ENCODE measurements at places on chromosomes 11 and 22.

DNA sequence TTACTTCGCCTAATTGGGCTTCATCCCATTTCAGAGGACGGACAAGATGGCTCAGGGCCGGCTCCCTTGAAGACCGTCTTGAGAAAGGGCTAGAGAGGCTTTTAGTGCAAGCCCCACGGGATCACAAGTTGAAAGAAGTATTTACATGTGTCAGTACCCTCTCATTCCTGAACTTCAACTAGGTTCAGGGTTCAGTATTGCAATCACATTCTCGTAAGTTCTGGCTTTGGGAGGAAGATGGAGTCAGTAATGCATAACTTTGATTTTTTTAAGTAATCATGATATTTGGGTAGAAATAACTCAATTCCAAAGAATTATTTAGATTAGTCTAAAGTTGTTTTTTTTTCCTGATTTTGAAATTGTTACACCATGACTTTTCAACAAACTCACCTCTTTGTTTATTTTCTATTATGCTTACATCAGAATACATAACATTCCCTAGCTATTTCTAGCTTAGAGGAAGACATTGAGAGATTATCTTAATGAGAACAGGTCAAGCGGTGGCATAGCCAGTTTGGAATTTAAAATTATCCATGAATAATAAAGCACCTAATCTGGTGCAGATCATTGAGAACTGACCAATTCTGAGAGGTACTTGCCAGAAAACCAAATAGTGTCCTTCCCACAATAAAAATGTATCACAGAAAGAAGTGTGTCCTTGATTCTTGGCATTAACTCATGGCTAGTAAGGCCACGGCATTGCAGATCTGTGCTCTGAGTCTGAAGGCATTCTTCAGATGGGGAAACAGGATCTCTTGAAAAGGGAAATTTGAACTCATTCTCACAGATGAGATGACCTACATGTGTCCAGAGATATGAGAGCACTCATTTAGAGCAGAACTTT is 92.1 kb upstream of the BLID start:
- no peak for DNase-seq

- no peak for DNase-seq
Observed at GRCh38 chr22:49513358-49513851, 314.3 kb downstream of the BRD1 start.

GRCh38 chr11:70078781-70079616 is 882 bp downstream of the ANO1 start:
- no peak for DNase-seq

DNA sequence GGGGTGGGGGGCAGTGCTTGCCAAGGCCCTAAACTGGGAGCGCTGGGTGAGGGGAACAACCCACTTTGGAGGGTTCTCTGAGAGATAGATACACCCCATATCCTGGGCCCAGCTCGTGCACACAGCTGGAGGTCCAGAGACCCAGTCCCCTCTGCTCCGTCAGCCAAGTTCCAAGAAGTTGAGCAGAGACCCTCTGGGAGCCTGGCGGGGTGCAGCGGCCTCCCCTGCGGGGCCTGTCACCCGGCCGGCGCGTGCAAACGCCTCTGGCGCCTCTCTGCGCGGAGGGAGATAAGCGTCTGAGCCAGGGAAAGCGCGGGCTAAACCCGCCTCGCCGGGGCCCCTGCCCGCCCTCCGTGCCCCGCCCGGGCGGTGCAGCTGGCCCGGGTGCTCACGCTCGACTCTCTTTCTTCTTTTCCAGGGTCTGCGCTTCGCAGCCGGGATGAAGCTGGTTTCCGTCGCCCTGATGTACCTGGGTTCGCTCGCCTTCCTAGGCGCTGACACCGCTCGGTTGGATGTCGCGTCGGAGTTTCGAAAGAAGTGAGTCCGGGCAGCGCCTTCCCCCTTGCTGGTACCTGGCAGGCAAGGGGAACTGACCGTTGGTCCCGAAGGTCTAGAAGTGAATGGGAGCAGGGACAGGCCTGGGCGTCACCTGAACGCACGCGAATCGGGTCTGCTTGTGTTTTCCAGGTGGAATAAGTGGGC is 540 bp downstream of the ADM start:
- peak; percentile 71 for DNase-seq

- DNase-seq, result peak; percentile 95
Observed at GRCh38 chr11:111417766-111418435, 38.8 kb upstream of the POU2AF1 start.

GRCh38 chr11:73308003-73308960 is at the start of gene ARHGEF17:
ARHGEF17 (plus strand) TSS chr11:73308276; CDS start chr11:73308639, 363 bp downstream.
- peak; percentile 95 for DNase-seq

DNA sequence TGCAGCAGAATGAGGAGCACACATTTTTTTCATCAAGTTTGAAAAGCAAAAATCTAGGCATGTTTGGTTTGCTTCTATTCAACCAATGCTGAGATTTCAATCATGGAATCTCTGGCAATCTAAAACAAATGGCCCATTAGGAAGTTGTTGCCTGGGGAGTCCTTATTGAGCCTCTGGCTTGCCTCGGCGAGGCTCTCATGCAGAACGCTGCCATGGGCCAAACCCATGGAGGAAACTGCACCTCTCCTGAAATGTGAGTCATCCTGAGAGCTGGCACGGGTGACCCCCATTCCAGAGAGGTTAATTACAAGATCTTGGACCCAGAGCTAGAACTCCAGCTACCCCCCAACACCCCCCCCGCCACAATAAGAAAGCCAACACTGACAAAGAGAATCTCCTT is 80.7 kb downstream of the MN1 start:
- no peak for DNase-seq

GRCh38 chr22:30782613-30783012 is 87.9 kb downstream of the OSBP2 start:
- no peak for DNase-seq

- no peak for DNase-seq
Observed at GRCh38 chr11:131976021-131976420, 605.6 kb downstream of the NTM start.

DNA sequence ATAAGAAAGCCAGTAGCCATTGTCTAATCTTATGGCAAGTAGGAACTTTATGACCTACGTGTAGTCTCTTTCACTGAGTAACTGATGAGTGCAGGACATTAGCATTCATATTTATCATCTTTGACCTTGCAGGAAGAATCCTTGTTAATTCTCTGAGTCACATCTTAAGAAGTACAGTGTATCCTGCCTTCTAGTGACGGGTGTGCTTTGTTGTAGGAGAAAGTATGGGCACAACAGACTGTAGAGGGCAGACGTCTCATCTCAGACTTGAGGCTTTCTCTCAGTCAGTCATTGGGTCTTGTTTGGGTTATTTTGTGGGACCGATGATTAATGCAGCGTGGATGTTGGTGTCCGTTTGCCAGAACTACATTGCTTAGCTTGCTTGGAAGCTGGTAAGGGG is 6.8 kb downstream of the RNF214 start:
- no peak for DNase-seq

GRCh38 chr11:8870411-8871170 is 40.4 kb upstream of the AKIP1 start:
- DNase-seq, result peak; percentile 41

DNA sequence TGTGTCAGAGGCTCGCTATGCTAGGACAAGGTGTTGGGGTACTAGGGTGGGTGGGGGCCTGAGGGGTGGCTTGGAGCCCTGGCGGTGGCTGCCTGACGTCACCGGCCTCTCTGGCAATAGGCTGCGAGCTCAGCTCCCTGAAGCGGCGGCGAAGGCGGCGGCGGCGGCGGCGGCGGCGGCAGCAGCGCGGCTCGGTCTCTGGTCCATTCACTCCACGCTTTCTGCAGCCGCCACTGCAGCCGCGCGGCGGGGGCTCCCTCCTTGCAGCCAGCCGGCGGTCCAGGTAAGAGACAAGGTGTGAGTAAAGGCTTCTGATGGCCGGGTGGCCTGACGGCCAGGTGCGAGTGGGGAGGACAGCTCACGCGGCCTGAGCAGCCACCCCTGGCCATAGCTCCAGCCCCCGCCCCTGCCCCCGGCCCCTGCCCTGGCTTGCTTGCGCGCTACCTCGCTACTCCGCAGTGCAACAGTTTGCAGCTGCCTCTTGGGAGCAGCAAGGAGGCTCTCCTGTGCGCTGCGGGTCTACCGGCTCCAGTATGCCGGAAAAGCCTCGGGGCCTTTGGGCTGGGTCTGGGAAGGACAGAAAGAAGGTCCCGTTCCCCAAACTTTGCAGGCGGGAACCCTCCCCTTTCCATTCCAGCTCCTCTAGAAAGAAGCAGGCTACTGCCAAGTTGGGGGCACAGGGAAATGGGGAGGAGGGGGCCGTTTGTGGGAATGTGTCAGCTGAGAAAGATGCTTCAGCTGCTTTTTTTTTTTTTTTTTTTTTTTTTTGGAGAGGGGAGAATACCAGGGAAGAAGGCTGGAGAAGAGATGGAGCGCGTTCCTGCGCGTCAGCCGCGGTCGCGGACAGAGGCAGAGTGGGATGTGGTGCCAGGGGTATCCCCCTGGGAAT is at the start of gene C11orf87:
TSS of gene C11orf87 (plus strand) at position 210 of the 889 bp plus-strand sequence. CDS start 1,444 bp downstream, outside the sequence.
- peak; percentile 88 for DNase-seq

DNA sequence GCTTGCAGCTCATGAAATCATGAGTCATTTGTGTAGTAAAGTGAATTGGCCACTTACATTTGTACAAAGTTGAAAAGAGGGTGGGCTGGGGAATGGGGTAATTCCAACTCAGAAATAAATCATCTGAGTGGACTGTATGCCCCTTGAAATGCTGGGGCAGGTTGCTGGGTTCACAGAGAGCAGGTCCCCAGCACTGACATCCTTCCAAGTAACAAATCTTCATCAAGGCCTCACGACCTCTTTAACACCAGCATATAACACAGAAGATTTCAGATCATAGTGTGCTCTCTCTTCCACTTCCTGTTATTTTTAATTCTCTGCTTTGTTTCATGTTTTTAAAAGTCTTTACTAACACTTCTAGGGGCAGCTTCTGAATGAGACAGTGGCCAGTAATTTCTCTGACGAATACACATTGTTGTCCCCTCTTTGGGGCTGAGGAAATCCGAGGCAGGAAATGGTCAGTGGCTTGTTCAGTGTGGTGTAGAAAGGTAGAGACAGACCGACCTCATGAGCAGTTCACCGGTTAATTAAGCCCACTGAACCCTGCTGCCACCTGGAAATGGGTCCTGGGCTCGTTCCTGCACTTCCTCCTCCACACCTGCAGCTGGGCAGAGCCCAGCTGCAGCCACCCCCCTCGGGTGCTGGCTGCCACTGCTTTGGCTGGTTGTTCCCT is 127.7 kb downstream of the MAML2 start:
- DNase-seq, result no peak

- no peak for DNase-seq
Observed at GRCh38 chr11:113514856-113515255, 39.7 kb upstream of the DRD2 start.

- no peak for DNase-seq
Observed at GRCh38 chr11:108302121-108302785, 79.4 kb downstream of the ATM start.

- DNase-seq, result no peak
Observed at GRCh38 chr11:8328231-8328794, 64.6 kb upstream of the LMO1 start.

- no peak for DNase-seq
Observed at GRCh38 chr11:74417379-74417804, 19.2 kb upstream of the PGM2L1 start.

DNA sequence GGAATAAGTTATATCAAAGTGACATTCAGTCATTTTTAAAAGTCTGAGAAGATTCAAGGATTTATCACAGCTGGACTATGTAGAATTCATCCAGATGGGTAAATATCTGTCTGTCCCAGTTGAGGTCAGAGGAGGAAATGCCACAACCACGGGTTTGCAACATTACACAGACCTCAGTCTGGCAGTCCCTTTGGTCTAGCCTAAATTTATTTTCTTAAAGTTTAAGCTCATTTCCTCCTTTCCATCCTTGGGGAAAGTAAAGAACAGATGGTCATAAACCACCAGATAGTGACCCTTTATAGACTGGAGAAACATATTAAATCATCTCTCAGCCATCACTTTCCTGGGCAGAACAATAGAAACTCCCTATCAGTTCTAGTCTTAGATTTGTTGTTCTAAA is 238.4 kb upstream of the DDI1 start:
- no peak for DNase-seq

GRCh38 chr11:117146521-117146920 is 2.4 kb downstream of the PAFAH1B2 start:
- DNase-seq, result no peak

GRCh38 chr11:106683435-106683834 is 334.8 kb downstream of the GUCY1A2 start:
- DNase-seq, result no peak

DNA sequence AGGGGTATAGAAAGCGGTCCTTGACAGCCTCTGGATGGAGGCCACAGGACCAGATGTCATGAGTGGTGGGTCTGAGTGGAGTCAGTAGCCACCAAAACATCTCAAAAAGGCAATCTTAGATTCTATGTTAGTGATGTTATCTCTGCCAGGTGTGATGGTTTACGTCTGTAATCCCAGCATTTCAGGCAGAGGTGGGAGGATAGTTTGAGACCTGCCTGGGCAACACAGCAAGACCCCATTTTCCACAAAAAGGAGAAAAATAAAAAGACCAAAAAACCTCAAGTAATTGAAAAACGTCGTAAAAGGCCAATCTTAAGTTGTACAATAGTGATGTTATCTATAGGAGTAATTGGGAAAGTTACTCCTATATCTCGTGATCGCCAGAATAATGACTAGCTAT is 3.7 kb upstream of the MTCH2 start:
- DNase-seq, result no peak

- no peak for DNase-seq
Observed at GRCh38 chr11:72030472-72031045, 31.9 kb downstream of the IL18BP start.

GRCh38 chr11:35748644-35749043 is 86.1 kb downstream of the TRIM44 start:
- DNase-seq, result no peak

GRCh38 chr22:40027191-40028097 is 32.7 kb downstream of the FAM83F start:
- DNase-seq, result peak; percentile 26

DNA sequence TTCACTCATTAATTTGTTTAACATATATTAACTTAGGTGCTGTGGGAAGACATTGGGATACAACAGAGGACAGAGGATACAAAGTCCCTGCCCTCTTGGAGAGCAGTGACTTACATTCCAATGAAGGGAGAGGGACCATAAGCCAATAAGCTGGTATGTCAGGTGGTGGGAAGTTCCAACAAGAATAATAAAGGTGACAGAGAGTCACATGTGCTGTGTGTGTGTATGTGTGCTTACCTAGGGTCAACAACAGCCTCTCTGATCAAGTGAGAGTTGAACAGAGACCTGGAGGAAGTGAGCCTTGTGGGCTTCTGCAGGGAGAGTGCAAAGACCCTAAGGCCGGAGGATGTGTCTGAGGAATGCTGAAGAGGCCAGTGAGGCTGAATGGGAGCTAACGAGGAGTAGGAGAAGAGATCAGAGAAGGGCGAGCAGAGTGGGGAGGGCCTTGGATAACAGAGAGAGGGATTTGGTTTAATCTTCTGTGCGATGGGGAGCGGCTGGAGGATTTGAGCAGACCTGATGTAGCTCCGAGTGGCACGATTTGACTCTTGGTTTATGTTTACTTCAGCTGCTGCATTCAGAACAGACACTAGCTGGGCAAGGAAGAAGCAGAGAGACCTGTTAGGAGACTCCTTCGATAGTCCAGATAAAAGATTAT is 35.3 kb downstream of the MAP6 start:
- DNase-seq, result no peak

All from NCI-H526 treated with DMSO at 0.1 percent for 48 hours (cell line).